Effector memory CD8-positive, alpha-beta T cell (primary cell): ENCODE measurements at places on chromosomes 4 and X.

DNA sequence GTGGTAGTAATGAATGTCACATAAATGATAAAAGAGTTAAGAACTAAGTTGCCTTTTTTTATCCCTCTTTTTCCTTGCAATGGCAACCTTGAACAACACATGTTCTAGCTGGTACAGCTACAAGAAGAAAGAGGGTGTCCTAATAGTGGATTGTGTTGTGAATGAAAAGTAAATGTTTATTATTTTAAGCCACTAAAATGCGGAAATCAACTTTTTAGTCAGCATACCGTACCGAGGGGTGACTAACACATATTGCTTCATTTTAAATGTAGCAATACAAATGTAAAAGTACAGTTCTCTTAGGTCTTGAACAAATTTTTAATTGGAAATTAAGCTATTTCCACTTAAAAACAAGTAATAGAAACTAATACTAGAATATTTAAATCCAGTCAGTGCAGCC lies 17.7 kb upstream of the AP1AR start:
- DNase-seq: no peak

- DNase-seq: no peak
Measured at GRCh38 chr4:147017081-147017480, 71.4 kb upstream of the TTC29 start.

DNA sequence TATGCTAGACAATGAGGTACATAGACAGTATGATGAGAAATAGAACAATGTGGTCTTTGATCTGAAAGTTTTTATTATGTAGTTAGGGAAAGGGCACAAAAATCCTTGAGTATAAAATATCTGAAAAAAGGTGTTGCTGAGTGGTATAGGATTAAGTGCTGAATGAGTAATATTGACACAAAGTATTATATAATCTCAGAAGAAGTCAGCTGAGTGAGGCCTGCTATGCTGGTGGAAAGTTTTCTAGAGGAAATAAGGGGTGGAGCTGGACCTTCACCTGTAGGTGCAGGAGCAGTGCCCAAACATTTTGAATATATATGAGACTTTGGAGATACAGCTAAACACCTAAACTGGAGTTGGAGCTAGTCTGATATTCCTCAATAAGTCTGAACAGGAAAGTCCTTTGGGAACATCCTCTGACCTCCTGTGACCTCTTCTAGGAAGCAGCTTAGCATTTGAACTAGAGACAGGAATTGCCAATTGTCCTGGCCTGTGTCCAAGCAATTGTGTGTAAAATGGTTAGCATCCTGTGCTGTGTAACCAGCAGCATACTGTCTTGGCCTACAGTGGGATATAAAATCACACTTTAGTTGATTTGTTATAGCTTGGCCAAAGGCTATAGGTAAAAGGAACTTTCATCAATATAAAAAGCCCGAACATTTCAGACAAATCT lies 285.3 kb downstream of the ANKRD50 start:
- DNase-seq: no peak

DNA sequence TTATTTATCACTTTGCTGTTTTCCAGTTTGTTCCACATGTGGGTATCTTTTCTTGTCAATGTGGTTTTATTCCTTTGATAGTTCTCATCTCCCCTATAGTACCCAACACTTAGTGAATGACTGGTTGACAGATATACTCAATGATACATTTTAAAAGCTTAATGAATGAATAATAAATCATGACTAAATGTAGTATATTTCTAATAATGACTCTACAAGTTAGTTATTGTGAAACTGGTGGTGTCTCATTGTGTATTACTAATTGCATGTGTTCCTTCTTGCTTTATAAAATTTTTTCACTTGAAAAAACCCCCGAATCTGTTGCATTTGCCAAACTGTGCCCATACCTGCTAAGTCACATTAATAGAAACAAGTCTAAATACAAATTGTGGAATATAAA lies 95.4 kb downstream of the MBNL3 start:
- DNase-seq: no peak

DNA sequence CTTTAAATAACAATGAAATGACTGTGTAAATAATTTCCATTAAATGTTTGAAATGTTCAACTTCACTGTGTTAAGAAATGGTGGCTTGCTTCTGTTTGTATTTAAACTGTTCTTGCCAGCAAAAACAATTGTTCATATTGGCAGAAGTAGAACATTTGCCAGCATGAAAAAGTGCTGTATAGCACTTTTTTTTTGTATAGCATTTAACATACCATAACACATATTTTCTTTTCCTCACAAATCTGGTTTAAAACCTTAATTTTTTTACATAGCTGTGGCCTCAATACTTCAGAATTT lies 94.1 kb downstream of the COX18 start:
- no peak for DNase-seq
